ENCODE measurements at places on chromosomes 4 and X.

GRCh38 chr4:158530381-158530780 lies 8.7 kb downstream of the RXFP1 start:
- DNase-seq, result no peak

GRCh38 chr4:65344278-65344825 lies 325.9 kb downstream of the EPHA5 start:
- no peak for DNase-seq

GRCh38 chr4:3310301-3311094 lies 17.7 kb downstream of the RGS12 start:
- DNase-seq, result no peak

DNA sequence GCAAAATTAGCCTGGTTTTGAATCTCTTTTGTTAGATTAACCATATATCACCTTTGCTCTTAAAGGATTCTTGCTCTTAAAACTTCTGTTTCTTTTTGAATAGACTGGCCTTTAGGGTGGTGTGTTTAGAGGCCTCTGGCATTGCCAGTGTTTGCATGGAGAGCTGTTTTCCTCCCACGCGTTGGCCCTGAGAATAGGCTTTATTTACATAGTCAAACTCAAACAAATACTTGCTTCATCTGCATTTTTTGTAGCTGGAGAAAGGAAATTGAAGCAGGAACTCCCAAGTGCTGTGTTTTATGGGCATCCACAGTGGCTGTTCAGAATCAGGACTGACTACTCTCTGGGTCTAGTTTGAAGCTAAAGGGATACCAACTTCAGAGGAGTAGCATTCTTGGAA lies 2.7 kb downstream of the SHROOM2 start:
- no peak for DNase-seq

- DNase-seq, result no peak
Measured at GRCh38 chrX:133897593-133898163, 87.7 kb downstream of the GPC3 start.

GRCh38 chrX:124239324-124239723 lies 93.1 kb upstream of the TEX13D start:
- no peak for DNase-seq

GRCh38 chr4:43607827-43608461 lies 715.4 kb downstream of the GRXCR1 start:
- DNase-seq, result no peak

DNA sequence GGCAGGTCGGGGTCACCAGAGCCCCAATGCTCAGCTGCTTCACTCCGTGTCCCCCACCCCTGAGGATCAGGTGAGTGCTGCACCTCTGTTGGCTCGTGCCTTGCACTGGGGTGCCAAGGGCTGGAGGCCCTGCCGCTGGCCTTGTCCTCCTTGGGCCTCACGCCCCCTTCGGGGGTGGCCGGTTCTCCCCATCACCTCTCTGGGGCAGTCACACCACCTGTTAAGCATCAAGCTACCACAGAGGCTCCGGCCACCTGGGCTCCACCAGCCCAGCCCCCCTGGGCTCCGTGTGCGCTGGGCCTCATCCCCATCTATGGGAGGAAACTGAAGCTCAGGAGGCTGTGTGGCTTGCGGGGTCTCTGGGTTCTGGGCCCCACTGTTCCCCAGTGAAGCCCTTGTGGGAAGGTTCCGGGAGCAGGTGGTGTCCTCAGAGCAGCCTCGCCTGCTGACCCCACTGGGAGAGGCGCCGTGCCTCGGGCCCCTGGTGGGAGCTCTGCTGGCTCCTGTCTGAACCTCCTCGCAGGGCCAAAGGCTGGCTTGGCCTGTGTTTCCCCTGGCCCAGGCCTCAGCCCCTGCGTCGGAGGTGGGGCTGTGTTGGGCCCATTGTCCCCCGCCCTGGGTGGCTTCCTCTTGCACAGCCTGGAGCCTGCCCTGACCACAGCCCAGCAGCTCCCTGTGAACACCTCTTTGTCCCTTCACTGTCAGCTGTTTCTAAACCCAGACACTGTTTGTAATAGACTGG lies 30.8 kb downstream of the DOK7 start:
- no peak for DNase-seq

DNA sequence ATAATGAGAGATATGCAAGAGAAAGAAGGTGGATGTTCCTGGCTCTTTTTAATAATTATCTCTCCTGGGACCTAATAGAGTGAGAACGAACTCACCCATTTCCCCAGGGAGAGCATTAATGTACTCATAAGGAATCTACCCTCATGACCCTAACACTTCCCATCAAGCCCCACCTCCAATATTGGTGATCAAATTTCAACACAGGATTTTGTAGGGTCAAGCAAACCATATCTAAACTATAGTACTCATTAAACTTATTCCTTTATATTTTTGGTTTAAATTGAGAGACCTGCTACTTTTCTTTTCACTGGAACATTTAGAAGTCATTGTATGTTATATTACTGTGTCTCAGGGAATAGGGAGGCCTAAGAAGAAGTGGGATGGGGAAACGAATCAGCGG lies 2.6 kb downstream of the UGT2A3 start:
- DNase-seq, result no peak

GRCh38 chr4:3124070-3124767 lies 49.7 kb downstream of the HTT start:
- DNase-seq, result no peak

- DNase-seq, result no peak
Measured at GRCh38 chrX:133813971-133814370, 171.4 kb downstream of the GPC3 start.

GRCh38 chrX:17547658-17548057 lies 172.7 kb downstream of the NHS start:
- peak; percentile 22 for DNase-seq

GRCh38 chr4:183178201-183178600 lies 79.1 kb downstream of the WWC2 start:
- DNase-seq, result no peak

GRCh38 chr4:31275906-31276305 lies 555.7 kb downstream of the PCDH7 start:
- no peak for DNase-seq

DNA sequence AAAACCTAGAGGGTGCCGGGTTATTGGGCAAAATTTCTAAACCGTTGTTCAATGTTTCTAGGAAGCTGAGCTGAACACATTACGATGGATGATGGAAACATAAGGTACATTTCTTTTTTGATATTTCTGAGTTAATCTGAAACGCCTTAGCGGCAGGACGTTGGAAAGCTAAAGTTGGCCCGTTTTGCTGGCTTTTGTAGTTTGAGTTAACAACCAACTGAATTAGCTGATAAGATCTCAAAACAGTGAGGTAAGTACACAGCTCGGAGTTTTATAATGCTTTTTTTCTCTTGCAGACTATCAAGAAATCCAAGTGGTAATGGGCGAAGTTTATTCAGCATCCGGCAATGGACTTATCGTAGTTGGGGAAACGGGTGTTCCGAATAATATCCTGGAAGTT lies 73.5 kb downstream of the PRSS12 start:
- no peak for DNase-seq

DNA sequence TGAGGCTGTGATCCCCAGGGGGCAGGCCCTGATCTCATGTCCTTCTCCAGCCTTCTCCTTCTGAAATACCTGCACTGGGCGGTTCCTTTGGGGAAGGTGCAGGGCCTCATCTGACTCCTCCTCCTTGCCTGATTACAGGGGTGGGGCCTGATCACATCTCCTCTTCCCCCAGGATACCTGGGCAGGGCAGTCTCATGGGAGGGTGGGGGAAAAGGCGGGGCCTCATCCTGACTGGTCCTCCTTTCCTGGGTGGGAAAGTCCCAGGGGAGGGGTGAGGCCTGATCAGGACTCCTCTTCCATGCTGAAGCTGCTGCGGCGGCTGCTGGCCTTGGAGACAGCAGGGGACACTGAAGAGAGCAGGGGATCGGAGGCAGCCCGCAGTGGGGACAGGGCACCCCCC lies 13.3 kb downstream of the TFE3 start:
- no peak for DNase-seq

- DNase-seq, result no peak
Measured at GRCh38 chrX:100048156-100048555, 361.9 kb downstream of the PCDH19 start.

GRCh38 chr4:169485791-169486742 lies 126.3 kb downstream of the NEK1 start:
- DNase-seq, result peak; percentile 47

DNA sequence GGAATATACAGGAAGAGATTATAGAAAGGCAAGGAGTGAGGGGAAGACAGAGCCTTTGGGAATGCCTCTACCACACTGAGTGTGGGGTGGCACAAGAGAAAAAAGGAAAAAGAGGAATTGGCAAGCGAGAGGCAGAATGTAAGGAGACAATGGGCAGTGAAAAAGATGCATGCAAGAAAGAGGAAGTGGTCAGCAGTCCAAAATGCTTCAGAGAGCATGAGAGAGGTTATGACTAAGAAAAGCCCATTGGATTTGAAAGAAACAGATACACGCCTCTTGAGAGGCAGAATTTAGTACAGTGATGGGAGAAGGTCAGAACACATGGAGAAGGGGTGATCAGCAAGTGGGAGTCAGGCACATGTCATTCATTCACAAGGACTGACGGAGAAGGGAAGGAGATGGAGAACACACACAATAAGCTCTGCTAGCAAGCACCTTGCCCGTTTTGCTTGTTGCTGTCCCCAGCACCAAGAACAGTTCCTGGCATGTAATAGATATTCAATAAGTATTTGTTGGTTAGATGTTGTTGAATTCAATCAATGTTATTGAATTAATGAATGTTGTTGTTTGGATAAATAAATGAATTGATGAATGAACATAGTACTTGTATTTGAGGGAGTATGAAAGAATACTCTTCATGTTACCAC lies 6.3 kb downstream of the DCHS2 start:
- peak; percentile 45 for DNase-seq

DNA sequence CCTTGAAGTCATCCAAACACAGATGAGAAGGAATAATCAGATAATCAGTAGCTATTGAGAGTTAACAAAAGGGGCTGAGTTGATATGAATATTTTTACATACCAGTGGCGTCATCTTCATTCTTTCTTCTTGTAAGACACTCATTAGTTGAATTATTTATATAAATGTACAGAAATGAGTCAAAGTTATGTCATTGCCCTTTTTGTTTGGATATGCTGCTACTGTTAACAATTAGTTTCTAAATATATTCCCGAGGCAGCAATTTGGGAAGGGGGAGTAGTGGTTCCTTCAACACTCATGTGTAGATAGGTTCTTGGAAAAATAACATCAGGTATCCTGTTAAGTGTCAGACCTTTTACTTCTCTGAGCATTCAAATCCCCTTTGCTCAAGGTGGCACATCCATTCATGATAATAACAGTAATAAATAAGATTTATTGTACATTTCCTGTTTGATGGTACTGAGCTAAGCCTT lies 436.6 kb downstream of the SPRY1 start:
- DNase-seq, result no peak

DNA sequence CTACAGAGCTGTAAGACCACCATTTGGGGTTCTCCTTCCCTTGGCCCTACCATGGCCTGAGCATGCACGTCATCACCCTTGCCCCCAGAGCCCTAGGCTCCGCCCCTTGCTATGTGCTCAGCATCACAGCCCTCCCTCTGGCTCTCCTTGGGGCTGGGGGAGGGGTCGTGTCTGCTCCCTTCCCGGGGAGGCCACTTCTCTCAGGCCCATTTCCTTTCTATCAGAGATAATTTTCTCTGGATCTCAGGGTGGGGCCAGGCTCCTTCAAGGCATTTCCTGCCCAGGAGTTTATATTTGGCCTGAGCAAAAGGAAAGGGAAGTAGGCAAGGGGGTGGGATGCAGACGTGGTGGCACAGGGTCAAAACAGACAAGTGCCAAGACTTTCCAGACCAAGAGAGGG lies 55.9 kb downstream of the STARD8 start:
- DNase-seq, result no peak

GRCh38 chrX:21373001-21373400 lies 1.2 kb upstream of the CNKSR2 start:
- DNase-seq, result no peak

DNA sequence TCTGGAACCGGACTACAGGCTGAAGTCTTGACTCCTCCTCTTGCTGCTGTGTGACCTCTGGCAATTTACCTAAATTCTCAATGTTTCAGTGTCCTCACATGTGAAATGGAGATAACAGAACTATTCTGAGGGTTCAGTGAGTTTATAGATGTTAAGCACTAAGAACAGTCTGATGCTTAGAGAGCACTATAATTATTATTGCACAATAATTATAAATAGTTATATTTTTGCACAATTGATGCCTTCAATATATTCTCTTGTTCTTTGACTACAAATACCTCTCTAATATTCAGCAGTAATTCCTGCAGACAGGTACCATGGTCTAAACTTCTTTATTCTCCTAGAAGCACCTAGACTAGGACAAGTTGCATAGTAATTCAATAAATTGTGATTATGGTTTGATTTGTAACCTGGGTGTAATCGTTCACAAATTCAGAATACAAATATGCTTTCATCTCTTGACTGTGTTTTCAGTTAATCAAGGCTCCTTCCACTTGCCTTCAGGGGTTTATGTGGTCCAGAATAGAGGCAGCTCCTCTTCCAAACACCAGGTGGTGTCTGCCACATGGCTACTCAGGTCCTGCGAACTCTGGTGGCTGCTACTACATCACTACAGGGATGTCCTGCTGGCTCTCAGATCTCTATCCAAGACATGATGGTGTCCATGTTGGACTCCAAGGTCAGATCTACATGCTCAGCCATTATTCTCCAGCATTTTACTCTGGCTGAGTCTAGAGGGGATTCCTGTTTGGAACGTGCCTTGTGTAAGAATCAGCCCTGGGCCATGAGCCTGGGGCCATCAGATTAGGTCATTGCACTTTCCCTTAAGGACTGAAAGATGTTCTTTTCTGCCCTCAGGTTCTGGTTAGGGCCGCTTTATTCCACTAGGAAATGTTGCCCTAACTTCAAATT lies 103.4 kb downstream of the QRFPR start:
- no peak for DNase-seq

DNA sequence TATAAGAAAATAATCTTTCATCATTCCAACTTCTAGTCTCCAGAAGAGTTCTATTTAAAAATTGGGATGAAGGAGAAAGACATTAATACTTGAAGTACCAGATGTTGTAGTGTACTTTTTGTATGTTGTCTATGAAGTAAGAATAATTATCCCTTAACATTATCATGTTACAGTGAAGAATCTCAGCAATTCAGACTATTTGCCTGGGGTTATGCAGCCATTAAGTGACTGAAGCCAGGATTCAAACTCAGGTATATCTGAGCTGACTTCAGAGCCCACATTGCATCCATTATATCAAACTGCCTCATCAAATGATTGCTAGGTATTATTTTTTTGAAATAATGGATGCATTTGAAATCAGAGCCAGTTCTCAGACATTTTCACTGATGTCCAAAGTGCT lies 76.1 kb upstream of the FHDC1 start:
- DNase-seq, result no peak

GRCh38 chr4:184477201-184477999 lies 3.0 kb upstream of the IRF2 start:
- no peak for DNase-seq

Measured in GM13977 (cell line).